Activated CD4-positive, alpha-beta T cell treated with anti-CD3 and anti-CD28 coated beads for 36 hours (primary cell): ENCODE measurements at places on chromosomes 11 and 22. TPM values are rescaled to one million over a fixed set of nuclear protein-coding genes. Genes with fewer than 3 reads are reported as not detected.

- H3K36me3 ChIP-seq, result peaks cover 29% of the 10 kb centered on the region
- H3K4me1 ChIP-seq, result peaks cover 18% of the 10 kb centered on the region
- peak overlapping the region; percentile 91 for H3K27ac ChIP-seq
Observed at GRCh38 chr22:31400023-31400397, 606 bp downstream of the DRG1 start.

- no peak overlapping the region for H3K27ac ChIP-seq
- no peak overlapping the region for H3K4me3 ChIP-seq
- H3K36me3 ChIP-seq, result no peaks in the 10 kb centered on the region
- H3K4me1 ChIP-seq, result no peaks in the 10 kb centered on the region
Observed at GRCh38 chr11:33383075-33383919, 126.1 kb downstream of the HIPK3 start.

DNA sequence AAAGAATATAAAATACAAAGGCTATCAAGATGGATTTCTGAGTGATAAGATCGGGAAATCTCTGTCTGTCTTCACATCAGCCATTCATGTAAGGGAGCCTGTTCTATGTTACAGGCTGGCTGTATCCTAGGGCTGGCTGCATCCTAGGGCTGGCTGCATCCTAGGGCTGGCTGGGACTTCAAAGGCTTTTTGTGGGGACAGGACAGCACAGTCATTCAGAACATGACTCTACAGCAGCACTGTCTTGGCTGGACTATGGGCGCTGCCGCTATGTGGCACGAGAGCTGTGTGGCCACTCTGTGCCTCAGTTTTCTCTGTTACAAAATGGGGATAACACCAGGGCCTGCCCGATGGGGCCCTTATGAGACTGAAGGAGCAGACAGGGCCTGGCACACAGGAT is 10.2 kb downstream of the ADAMTS8 start:
- H3K27me3 ChIP-seq, result peaks cover 5% of the 10 kb centered on the region
- no peaks in the 10 kb centered on the region for H3K36me3 ChIP-seq
- no peak overlapping the region for H3K4me3 ChIP-seq
- no peak overlapping the region for H3K27ac ChIP-seq
- no peak for DNase-seq

DNA sequence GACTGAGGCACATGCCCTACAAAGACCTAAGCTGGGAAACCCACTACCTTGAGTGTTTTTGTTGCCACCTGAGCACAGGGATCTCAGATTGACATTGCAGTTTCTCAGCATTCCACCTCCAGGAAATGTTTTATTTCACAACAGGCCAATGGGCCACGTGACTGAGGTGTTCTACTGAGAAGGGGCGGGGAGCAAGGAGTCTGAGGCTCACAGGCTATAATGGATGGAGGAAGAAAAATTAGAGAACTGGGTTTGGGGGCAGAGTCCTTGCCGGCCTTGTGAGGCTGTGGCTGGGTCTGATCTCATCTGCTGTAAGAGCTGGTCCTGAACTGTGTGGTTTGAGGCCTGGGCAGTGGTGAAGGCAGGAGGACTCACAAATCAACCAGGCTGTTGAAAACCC is 40.7 kb downstream of the ZNF202 start:
- H3K36me3 ChIP-seq, result no peaks in the 10 kb centered on the region
- H3K4me3 ChIP-seq, result no peak overlapping the region
- no peaks in the 10 kb centered on the region for H3K4me1 ChIP-seq
- no peak for DNase-seq
- H3K27me3 ChIP-seq, result peaks cover 15% of the 10 kb centered on the region

The IGSF22 gene
- total RNA-seq, result 0.41 TPM

DNA sequence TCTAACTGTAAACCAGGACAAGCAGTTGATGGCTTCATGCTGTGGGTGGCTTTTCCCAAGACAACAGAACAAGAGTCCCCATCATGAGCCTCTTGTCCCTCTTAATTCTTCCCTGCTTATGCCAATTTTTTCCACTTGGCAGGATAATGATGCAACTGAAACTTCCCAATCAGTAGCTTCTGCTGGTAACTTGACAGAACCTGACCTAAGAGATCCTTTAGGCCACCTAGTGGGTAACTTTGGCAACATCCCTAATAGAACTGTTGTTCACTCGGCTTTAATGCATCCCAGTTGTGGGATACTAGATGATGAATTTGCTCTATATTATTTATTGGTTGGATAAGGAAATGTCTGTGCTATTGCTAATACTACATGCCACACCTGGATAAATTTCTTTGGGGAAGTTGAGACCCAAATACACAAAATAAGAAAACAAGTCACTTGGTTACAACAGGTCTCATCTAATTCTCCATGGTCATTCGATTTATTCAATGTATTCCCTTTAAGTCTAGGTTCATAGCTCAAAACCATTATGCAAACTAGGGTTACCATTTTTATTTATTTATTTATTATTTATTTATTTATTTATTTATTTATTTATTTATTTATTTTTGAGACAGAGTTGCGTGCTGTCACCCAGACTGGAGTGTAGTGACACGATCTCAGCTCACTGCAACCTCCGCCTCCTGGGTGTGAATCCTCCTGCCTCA is 41.4 kb upstream of the NFAM1 start:
- H3K36me3 ChIP-seq, result no peaks in the 10 kb centered on the region
- peaks cover 6% of the 10 kb centered on the region for H3K4me1 ChIP-seq
- no peak overlapping the region for H3K4me3 ChIP-seq
- no peak for DNase-seq
- no peaks in the 10 kb centered on the region for H3K27me3 ChIP-seq
- H3K27ac ChIP-seq, result no peak overlapping the region

- H3K36me3 ChIP-seq, result no peaks in the 10 kb centered on the region
- DNase-seq, result no peak
- H3K27me3 ChIP-seq, result peaks cover 7% of the 10 kb centered on the region
- no peaks in the 10 kb centered on the region for H3K4me1 ChIP-seq
- H3K27ac ChIP-seq, result no peak overlapping the region
Observed at GRCh38 chr11:78787696-78788095, 213.0 kb upstream of the NARS2 start.

The OR2AG1 gene
- not detected for total RNA-seq

GRCh38 chr11:56841210-56841810 is 92.8 kb upstream of the OR9G4 start:
- peak; percentile 52 for DNase-seq
- no peak overlapping the region for H3K27ac ChIP-seq
- H3K4me1 ChIP-seq, result no peaks in the 10 kb centered on the region
- H3K36me3 ChIP-seq, result no peaks in the 10 kb centered on the region
- peaks cover 6% of the 10 kb centered on the region for H3K27me3 ChIP-seq

- H3K36me3 ChIP-seq, result no peaks in the 10 kb centered on the region
- H3K4me1 ChIP-seq, result peaks cover 9% of the 10 kb centered on the region
- no peak overlapping the region for H3K4me3 ChIP-seq
- no peak for DNase-seq
Observed at GRCh38 chr22:24200619-24201212, 19.4 kb downstream of the SUSD2 start.

The EMID1 gene
- not detected for total RNA-seq

- DNase-seq, result no peak
- no peaks in the 10 kb centered on the region for H3K36me3 ChIP-seq
- no peak overlapping the region for H3K27ac ChIP-seq
- no peaks in the 10 kb centered on the region for H3K4me1 ChIP-seq
Observed at GRCh38 chr11:70873736-70874412, 378.5 kb downstream of the SHANK2 start.

DNA sequence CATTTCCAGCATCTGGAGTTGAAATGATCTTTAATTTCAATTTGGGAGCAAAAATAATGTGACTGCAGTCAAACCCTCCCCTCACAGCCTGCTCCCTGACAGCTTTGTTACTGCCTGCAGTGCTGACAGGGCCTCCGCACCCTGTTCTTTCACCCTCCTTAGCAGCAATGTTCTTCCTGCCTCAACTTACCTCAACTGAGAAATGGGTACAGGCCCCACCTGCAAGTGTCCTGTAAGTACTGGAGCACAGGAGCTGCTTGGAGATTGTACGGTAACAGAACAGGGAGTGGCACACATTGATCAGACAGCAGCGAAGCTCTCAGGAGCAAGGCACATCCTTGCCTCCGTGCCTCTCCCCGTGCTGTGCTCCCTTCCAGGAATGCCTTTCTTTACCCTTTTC is 131.3 kb downstream of the CHST1 start:
- DNase-seq, result no peak
- no peak overlapping the region for H3K4me3 ChIP-seq
- no peaks in the 10 kb centered on the region for H3K4me1 ChIP-seq
- no peak overlapping the region for H3K27ac ChIP-seq
- peaks cover 5% of the 10 kb centered on the region for H3K27me3 ChIP-seq

The CDC42EP1 gene
- 0.83 TPM for total RNA-seq

The ARL14EP gene
- total RNA-seq, result 51.8 TPM

- H3K36me3 ChIP-seq, result no peaks in the 10 kb centered on the region
- H3K27me3 ChIP-seq, result no peaks in the 10 kb centered on the region
- no peaks in the 10 kb centered on the region for H3K4me1 ChIP-seq
- no peak overlapping the region for H3K27ac ChIP-seq
Observed at GRCh38 chr22:47586946-47587345, 824.5 kb downstream of the TBC1D22A start.
